Activated T-helper 9 cell treated with anti-CD3 and anti-CD28 coated beads, Interleukin-2, amount 50 U/mL, for 16 hours (primary cell): ENCODE measurements at places on chromosomes 3 and 15.

DNA sequence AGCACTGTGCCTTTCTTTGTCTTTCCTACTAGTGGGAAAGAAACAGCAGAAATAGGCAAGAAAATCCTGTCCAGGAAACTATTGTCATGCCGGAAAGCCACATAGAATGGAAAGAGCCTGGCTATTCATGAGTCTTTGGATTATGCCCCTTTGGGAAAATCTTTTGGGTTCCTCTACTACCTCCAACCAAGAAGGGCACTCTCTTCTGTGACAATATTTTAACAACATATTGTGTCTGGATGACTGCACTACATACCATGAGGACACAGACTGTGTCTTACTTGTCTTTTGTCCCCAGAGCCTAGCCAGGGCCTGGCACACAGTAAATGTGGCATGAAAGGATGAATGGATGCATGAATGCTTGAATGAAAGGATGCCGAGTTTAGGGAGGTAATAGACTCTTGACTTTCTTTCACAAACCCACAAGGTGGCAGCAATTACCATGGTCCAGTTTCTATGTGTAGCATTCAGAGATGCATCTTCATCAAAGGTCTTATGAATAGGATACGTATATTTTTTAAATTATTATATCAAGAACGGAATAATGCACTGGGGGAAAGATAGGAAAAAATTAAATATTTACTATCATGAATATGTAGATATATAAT, 30.3 kb downstream of the ARL14 start:
- no peak for DNase-seq

DNA sequence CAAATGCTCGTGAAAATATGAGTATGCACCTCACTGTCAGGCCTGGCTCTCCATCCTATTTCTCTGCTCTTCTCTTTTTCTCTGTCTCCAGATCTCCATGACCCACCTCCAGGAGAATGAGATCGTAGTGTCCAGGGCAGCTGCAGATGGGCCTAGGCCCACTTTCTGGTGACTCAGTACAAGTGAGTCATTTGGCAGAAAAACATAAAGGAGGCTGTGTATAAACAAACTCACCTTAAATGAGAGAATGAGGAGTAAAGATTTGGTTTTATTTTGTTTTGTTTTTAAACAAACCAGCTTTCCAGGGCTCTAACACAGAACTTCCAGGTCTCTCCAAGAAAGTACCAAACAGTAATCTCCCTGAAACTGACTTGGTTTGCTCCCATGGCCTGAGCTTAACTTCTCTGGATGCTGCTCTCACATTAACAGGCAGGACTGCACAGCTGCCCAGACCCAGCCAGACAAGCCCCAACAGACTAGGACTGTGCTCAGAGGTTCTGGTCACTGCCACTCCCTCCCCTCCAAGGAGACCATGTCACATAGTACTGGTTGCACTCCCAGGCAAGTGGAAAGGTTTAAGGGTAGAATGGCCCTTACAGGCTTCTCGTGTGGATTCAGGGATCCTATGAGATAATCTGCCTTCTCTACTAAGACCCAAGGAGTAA, 1.5 kb upstream of the HEG1 start:
- DNase-seq, result no peak

DNA sequence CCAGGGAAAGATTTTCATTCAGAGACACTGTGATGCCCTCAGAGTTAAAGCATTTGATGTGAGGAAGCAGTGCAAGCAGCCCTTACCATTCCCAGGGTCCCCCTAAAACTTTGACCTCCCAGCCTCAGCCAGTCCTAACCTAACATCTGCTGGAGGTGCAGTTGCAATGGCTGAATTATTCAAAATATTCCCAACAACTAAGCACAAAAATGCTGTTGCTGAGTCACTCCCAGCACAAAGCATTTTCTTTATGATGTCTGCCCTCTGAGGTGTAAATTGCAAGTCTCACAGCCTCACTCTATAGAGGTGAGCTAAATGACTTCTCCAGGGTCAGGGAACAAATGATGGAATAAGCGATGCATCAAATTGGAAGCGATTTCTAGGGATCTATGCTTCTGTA, 6.4 kb upstream of the REC114 start:
- no peak for DNase-seq

DNA sequence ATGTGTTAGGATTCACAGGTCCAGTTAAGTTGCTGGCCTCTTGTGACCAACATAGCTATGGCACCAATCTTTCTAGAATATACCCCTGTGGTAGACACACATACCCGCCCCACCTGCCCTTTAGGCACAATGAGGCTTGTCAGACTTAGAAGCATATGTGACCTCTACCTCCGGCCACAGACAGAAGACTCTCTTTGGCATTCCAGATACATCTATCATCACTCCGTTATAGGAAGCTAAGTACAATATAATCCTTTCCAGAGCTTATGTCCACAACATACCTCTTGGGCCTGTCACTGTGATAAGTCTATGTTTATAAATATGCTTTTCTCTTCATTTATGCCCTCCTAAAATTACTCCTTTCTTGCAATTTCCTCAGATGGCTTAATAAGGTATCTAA, 39.8 kb downstream of the CD47 start:
- DNase-seq, result no peak

DNA sequence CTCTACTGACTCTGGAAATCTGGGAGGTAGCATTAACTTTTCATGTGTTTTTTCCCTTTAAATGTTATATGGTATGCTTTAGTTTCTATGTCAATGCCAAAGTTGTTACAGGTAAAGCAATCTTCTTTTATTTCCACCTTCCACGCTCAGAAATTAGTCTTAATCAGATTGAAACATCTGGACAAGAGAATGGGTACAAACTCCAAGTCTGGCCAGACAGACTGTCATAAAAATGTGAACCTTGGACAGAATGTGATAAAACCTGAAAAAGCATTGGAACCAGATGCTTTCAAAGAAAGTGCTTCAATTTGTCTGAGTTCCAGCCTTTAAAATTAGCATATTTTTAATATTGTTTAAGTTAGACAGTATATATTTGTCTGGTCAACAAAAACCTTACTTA, 110.7 kb upstream of the P2RY1 start:
- no peak for DNase-seq

GRCh38 chr3:106386050-106386449, 517.2 kb upstream of the CBLB start:
- DNase-seq, result no peak

- no peak for DNase-seq
Measured at GRCh38 chr3:157362348-157362747, 74.3 kb upstream of the PTX3 start.

GRCh38 chr3:69787436-69788168, 48.3 kb downstream of the MITF start:
- DNase-seq, result no peak

- no peak for DNase-seq
Measured at GRCh38 chr3:160331127-160331937, 67.7 kb downstream of the IFT80 start.

DNA sequence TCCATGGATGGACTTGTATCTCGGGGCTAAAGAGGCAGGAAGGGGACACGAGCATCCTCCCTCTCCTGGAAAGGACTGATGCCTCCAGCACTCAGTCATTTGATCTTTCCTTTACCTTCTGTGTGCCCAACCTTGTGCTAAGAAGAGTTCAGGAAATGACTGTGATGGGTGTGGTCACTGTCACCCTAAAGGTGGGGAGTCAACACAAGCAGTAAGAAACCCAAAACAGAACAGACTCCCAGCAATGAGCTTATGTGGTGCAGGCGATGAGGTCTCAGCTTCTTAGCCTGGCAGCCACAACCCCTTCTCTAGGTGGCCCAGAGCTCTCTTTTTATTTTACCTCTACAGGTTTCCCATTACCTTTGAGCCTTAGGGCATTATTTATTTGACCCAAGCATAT, 3.8 kb downstream of the MPI start:
- no peak for DNase-seq

DNA sequence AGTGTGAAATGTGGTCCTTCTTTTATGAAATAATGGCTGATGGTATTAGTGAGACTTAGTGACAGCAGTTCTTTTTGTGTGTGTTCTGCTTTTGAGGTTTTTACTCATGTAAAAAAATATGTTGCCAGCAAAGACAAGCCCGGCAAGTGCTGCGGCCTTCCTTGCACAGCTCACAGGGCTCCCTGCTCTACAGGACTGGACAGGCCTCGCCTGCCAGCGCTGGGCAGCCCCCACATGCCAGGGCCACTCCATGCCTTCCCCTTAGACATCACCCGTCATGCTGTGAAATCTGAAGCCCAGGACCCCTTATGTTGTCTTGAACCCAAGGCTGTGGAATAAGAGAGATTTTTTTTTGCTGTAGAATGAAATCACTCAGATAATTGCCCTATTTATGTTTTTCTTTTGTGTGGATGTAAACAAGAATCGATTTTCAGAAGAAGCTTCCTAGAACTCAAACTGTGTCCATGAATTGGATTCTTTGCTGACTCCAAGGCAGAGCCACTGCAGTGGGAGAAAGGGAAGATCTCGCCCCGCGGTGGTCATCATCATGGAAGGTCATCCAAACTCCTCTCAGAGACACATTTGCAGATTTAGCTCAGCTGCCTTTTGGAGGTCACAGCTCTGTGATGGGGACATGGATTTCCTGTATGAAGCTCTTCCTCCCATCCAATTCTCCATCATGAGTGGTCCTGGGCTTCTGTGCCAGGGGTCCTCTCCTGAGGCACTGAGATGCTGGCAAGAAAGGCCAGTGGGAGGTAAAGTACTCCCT, 150.8 kb downstream of the ATP10A start:
- no peak for DNase-seq

DNA sequence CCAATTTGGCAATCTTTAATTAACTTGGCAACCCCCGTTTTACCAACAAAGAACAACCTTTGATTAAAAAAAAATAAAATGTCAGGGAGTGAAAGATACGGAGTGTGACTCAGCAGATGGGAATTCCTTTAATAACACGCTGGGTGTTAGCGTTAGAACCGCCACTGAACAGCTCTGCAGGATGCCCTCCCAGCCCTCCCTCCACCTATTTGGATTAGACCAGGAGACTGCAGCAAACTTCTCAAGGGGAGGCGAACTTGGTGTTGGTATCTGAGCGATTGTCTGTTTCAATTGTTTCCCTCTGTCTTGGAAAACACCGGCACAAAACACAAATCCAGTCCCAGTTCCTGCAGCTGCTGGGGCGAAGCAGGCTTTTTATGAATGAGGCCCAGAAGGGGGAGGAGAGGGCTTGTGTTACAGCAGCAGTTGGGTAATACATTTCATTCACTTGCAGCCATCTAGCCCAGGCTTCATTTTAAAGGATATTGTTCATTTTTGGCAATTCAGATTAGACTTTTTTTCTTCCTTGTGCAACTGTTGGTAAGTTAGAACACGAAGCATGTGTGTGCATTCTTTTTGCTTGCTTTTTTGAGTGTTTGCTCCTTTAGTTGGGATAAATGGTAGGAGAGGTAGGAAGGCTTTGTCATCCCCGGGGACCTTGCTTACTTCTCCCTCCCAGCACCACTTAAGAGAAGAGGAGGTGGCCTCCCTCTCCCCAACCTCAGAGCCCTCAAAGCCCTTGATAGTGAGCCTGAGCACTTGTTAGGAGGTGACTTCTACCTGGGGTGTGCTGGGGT, 152.3 kb downstream of the IGF1R start:
- no peak for DNase-seq

- no peak for DNase-seq
Measured at GRCh38 chr3:112984485-112984884, 6.3 kb upstream of the GTPBP8 start.

DNA sequence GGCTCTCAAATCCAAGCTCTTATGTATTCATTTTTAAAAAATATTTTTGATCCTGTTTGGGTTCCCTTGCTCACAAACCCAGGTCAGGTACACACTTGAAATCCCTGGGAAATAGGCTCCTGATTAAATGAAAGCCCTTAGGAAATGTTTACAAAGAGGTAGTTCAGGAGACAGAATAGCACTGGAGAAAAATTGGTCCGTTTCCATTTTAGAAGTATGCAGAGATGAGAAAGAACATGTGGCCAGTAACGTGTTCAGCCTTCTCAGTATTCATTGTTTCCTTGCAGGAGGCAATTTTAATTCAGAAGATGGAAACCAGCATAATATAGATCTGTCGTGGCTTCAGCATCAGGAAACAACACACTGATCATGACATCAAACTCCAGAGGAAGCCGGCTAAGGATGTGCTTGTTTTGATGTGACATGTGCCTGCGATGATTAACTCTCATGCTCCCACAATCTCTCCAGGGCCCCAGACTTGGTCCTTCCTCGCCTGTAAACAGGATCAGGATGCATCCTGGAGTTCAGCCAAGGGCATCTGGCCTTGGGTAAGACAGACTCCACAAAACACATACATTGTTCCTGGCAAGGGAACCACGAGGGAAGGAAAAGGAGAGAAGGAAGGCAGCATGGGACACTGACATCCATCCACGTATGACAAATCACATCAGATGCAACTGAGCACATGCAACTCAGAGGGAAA, 350.5 kb upstream of the THBS1 start:
- no peak for DNase-seq

- no peak for DNase-seq
Measured at GRCh38 chr3:97839944-97840343, 18.1 kb downstream of the CRYBG3 start.

- no peak for DNase-seq
Measured at GRCh38 chr15:28147801-28148200, 48.7 kb upstream of the OCA2 start.

- no peak for DNase-seq
Measured at GRCh38 chr3:25536521-25537391, 108.7 kb downstream of the RARB start.

- no peak for DNase-seq
Measured at GRCh38 chr3:127291611-127292010, 3.8 kb upstream of the PRR20G start.

DNA sequence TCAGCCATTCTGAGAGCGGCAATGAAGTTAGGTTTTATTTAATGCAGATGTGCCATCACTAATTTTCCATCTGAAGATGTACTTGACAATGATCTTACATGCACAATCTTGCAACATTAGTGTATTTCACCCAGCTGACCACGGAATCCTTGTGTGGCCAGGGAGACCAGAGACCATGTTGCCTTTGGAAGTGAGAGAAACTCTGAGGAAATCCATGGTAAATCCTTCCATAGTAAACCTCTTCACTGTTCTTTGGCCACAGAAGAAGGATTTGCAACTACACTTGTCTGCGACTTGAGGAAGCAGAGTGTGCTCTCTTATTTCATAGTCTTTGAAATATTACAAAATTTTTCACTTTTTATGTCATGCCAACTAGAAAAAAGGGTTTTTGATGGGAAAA, 128.4 kb upstream of the IGSF10 start:
- DNase-seq, result no peak

GRCh38 chr15:28289694-28290463, 32.1 kb downstream of the HERC2 start:
- DNase-seq, result no peak

DNA sequence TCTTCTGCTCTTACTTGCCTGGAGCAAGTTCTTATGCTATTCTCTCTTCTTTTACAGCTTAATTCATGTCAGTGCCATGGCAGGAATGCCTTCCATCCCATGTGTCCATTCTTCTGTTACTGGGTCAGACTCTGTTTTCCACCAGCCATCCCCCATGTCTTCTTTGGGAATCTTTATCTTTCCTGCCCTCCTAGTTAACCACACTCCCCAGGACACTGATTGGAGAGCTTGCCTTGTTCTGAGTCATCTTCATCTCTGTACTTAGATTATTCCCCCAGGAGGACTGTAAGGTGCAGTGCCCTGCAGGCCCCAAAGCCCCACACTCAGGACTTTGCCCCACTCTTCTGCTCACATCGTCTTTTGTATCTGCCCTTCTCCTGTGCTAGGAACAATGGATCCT, 3.6 kb downstream of the ABHD17C start:
- DNase-seq, result no peak
